Activated CD4-positive, alpha-beta T cell treated with anti-CD3 and anti-CD28 coated beads, Interleukin-2, amount 50 U/mL, for 16 hours (primary cell): ENCODE measurements at places on chromosomes 12 and 14.

GRCh38 chr12:89707703-89708564 is 704 bp downstream of the ATP2B1 start:
- DNase-seq, result peak; percentile 28

GRCh38 chr14:56585461-56586084 is 6.0 kb downstream of the TMEM260 start:
- DNase-seq, result no peak

DNA sequence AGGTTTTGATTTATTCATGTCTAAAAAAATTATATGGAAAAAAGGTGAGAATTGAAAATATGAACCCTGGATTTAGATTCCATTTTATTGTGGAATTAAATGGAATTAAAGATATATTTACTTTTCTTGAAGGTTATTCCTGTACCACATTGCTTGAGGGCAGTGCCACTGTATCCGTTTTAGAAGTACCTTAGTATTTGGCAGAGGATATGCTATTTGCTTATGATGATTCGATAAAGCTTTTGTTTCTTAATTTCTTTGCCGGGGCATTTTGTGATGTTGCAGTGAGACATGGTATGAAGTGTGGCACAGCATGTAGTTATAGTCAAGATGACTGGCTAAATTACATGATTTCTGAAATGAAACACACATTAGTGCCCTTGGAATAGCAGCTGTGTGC is 7.6 kb downstream of the TMTC2 start:
- no peak for DNase-seq

GRCh38 chr12:91009319-91009950 is 4.7 kb upstream of the EPYC start:
- DNase-seq, result peak; percentile 6

GRCh38 chr12:132723015-132723763 is 12.5 kb downstream of the PGAM5 start:
- no peak for DNase-seq
